ENCODE measurements at places on chromosomes 6 and 20.
A peak's percentile ranks its signal among the peaks of the same experiment; 100 is the strongest.

DNA sequence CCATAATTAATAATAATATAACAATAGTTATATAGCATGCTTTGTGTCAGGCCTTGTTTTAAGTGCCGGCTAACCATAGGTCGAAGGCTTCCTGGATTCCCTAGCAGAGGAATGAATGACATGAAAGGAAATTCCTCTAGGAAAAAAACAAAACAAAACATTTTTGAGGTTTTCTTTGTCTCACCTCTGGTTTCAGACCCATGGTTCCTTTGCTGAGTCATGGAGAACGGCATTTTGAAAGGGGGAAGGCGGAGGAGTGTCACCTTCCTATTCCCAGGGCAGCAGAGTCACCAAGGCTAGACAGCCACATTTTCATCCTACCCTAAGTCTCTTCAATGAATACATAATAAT is 25.3 kb upstream of the CCND3 start:
- no peak for DNase-seq

- no peak for DNase-seq
Observed at GRCh38 chr6:153328194-153328593, 197.1 kb upstream of the RGS17 start.

DNA sequence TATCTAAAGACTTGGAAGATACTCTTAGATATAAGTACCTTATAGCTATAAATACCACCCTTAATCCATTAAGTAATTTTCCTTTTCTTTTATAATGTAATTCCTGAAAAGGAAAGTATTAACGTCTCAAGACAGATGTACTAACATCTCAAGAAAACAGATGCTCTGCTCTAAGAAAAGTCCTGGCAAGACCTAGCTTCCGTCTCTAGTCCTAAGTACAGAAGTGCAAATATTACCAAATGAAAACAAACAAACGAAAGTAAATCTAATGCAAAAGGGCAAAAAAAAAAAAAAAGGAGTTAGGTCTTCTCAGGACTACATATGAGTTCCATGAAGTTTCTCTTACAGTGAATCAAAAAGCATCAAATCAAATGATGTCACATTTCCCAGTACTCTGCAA is 106.8 kb upstream of the PDE10A start:
- no peak for DNase-seq

GRCh38 chr20:47456952-47457724 is 44.5 kb upstream of the NCOA3 start:
- DNase-seq = no peak

DNA sequence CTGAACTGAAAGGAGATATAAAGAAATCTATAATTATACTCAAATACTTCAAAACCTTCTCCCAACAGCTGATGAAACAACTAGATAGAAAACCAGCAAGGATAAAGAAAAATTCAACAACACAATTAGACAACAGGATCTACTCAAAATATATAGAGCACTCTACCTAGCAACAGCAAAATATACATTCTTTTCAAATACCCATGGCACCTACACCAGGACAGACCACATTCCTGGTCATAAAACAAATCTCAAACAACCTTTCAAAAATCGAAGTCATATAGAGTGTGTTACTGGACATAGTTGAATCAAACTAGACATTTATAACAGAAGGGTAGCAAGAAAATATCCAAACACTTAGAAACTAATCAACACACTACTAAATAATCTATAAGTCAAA is 43.2 kb downstream of the RNF24 start:
- DNase-seq = no peak

DNA sequence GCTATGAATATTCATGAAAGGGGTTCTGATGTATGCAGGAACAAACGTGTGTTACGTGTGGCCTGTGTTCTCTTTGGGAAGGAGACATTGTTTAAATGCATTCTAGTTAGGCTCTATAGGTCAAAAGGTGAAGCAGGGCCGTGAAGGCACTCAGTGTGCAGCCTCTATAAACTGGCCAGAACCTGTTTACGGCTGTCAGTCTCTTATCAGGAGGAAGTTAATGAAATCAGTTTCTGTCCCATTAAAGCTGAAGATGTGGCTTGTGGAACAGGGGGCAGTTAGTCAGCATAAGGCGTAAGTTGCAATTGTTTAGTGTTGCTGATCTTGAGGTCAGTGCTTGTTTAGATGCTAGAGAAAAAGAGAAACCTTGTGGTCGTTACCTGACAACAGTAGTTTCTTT is 111.5 kb upstream of the KCNG1 start:
- no peak for DNase-seq

DNA sequence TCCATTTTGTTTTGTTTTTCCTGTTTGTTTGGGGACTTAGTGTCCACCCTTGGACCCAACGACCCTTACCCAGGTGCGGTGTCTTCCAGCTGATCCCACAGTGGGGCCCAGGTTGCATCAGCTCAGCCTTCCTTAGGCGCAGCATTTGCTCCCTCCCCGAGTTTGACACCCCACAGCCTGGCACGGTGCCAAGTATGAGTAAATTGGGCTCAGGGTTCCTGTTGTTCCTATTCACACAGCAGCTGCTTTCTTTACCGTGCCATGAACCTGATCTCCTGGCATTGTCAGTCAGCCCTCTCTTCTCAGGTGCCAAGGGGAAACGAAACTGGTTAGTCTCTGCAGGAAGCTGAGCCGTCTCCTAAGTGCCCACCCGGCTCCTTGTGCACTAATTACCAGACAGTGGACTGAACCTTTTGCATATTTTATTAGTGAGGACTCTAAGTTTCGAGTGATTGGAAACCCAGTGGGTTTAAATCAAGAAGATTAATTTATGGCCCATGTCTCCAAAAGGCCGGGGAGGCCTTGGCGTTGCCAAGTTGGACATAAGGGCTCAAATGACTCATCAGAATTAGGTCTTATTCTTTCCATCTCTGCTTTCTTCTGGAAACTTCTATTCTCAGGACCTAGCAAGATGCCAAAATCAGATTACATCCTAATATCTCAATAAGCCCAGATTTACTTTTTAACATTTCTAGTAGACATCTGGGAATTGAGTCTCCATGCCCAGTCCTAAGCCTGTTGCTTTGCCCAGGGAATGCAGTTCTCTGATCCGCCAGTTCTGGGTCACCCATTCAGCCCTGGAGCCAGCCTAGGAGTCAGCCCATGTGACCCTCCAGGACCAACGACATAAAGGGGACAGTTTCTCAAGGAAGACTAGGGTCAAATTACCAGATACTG is 68.8 kb downstream of the TSHZ2 start:
- DNase-seq = no peak

GRCh38 chr20:1890469-1891262 is 4.5 kb upstream of the SIRPA start:
- no peak for DNase-seq

- no peak for DNase-seq
Observed at GRCh38 chr6:153852481-153852880, 186.6 kb upstream of the OPRM1 start.

DNA sequence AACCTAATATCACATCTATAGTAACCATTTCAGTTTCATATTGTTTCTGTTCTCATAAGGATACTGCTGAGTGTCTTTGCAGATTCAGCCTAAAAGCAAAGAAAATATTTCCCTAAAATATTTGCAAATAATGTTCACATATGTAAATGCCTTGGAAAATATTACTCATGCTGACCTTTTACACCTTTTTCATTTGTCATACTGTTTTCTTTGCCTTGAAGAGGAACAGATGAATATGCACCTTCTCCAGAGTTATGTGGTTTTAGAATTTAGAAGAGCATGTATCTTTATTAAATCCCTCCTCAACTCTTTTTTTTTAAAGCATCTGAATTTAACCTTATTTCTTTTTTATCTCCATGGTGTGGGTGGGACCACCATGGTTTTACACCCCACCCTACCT is 32.5 kb downstream of the NDUFAF5 start:
- DNase-seq = no peak

DNA sequence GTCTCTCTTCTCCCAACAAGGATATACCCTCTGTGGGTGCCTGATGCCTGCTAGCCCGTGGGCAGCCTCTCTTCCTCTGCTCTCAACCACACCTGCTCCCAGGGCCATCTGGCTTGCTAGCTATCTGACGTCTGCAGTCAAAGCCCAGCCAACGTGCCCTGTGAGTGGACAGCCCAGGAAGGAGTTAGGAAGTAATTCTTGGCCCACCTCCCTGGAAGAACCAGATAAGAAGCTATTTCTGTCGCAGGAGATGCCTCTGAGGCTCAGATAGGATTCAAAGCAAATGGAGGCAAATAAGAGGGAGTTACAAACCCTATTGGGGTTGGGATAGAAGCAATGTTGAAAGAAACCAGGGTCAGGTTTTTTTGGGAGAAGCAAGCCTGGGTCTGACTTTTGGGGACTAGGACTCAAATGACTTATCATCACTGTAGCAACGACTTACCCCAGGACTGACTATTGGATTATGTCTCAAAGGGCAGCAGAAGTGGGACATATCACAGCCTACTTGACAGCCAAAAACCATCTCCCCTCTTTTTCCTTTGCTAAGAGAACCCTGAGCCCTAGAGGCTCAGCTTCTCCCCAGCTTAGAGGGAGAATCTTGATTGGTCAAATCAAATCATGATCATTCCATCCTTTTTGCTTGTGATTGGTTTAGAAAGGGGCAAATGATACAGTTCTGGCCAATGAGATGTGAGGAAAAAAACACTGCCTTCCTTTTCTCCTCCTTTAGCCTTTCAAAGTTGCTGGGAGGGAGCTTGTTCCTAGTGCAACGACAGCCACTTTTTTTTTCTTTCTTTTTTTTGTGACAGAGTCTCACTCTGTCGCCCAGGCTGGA is 18.0 kb upstream of the CDK5RAP1 start:
- DNase-seq = no peak

DNA sequence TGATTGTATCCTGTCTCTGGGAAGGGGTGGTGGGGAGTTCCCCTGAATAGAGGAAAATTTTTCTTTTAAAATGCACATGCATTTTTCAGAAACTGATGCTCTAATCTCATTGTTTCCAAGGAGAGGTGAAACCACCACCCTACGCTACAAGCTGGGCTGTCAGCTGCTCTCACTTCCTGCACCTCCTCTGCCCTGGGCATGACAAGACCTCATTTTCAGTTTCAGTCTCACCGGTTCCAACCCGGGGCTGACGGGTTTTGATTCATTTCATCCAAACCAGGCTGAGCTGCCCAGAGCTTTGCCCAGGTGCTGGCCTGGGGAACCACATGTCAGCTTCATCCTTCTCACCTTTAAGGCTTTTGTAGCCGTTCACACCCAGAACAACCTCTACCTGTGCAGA is 99.7 kb downstream of the EYA2 start:
- DNase-seq = no peak

- no peak for DNase-seq
Observed at GRCh38 chr6:98644063-98644462, 190.3 kb upstream of the POU3F2 start.

GRCh38 chr6:150830439-150831165 is 34.9 kb upstream of the MTHFD1L start:
- no peak for DNase-seq

DNA sequence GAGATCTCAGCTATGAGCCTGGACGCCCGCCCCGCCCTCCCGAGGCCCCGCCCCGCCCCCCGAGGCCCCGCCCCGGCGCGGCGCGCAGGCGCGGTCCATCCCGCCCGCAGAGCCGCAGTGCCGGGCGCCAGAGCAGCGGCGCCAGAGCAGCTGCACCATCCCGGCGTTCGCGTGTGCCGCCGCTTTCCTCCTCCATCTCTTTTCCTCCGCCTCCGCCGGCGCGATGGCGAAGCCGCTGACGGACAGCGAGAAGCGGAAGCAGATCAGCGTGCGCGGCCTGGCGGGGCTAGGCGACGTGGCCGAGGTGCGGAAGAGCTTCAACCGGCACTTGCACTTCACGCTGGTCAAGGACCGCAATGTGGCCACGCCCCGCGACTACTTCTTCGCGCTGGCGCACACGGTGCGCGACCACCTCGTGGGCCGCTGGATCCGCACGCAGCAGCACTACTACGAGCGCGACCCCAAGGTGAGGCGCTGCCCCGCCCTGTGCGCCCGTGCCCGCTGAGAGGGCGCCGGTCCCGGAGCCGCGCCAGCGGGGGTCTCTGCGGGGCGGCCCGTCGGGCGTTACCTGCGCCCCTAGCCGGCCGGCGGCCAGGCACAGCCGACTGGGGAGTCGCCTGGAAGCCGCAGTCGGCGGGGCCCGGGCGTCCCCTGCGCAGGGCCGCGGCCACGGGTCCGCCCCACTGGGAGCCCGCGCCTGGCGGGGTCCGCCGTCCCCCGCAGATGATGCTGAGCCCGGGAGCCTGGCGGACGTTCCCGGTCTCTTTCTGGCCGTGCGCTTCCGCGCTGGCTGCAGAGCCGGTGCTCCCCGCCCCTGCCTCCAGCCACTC is at the start of gene PYGB:
TSS of gene PYGB (plus strand) at position 130 of the 830 bp plus-strand sequence. CDS start at position 224, 94 bp downstream.
- DNase-seq = peak; percentile 55

DNA sequence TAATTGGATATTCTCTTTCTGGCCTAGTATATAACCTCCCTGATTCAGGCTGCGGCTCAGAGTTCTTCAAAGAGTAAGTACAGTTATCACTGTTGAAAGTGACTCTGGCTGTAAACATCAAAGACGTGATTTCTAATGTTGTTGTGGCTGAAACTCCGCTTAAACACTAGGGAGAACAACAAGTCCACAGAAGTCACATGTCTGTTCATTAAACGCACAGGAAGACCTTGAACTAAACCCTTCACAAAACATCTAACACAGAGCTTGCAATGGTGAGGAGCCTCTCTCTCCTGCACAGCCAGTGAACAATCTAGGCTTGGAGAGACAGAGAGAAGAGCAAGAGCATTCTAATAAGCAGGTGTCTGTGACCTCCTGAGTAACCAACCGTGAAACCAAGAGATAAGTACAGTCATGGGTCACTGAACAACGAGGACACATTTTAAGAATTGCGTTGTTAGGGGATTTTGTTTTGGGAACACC is 249.3 kb downstream of the PRKN start:
- DNase-seq = no peak

DNA sequence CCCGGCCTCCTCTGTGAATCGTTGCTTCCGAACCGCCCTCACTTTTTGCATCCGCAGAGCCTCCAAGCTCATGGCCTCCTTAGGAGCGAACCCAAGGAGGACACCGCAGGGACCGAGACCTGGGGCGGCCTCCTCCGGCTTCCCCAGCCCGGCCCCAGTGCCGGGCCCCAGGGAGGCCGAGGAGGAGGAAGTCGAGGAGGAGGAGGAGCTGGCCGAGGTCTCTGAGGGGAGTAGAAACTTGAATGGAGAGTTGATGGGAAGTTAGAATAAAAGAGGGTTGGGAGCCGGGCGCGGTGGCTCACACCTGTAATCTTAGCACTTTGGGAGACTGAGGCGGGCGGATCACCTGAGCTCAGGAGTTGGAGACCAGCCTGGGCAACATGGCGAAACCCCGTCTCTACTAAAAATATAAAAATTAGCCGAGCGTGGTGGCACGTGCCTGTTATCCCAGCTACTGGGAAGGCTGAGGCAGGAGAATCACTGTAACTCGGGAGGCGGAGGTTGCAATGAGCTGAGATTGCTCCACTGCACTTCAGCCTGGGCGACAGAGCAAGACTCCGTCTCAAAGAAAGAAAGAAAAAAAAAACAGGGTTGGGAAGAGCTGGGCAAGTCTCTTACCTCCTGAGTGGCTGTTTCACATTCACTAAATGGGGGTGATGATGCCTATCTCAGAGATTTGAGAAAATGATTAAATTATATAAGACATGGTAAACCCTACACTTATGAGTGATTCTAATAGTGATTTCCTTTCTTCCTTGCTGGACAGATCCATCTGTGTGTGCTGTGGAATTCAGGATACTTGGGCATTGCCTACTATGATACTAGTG is 805 bp downstream of the MSH5 start:
- DNase-seq = no peak

- DNase-seq = no peak
Observed at GRCh38 chr20:30599990-30600389, 657.5 kb upstream of the DEFB115 start.

Data from stimulated activated CD8-positive, alpha-beta memory T cell treated with anti-CD3 and anti-CD28 coated beads, Interleukin-4, amount 100 ng/mL, for 1 hour (primary cell).